Neural progenitor cell (in vitro differentiated cells): ENCODE measurements at places on chromosomes 1 and 21. TPM values are rescaled to one million over a fixed set of nuclear protein-coding genes. Genes with fewer than 3 reads are reported as not detected.

GRCh38 chr1:162823771-162824525, 33.4 kb downstream of the HSD17B7 start:
- no peak for DNase-seq

- no peak for DNase-seq
Measured at GRCh38 chr1:182485861-182486260, 35.9 kb downstream of the RGSL1 start.

DNA sequence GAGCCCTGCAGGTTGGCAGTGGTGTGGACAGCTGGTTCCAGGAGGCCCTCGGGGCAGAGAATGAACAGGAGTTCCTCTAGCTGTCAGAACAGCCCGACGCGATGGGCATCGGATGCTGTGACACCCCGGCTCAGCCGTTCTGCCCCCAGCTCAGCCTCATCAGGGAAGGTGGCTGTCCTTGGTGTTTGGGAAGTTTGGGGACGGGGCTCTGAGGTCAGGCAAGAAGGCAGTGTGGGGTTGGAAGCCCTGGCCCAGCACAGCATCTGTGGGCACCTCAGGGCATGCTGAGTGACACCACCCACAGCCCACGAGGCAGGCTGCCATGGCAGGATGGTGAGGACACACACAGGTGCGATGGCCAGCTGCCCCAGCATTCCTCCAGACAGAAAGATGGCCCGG, 40.9 kb upstream of the CCDC27 start:
- DNase-seq: no peak

GRCh38 chr1:2411801-2412394, 466 bp downstream of the PEX10 start:
- no peak for DNase-seq

GRCh38 chr21:36504067-36505058, 24.4 kb upstream of the CLDN14 start:
- peak; percentile 55 for DNase-seq

- DNase-seq: no peak
Measured at GRCh38 chr21:29184037-29184436, 53.6 kb downstream of the MAP3K7CL start.

- DNase-seq: no peak
Measured at GRCh38 chr1:240528591-240528990, 83.4 kb downstream of the GREM2 start.

- no peak for DNase-seq
Measured at GRCh38 chr1:85394130-85394529, 70.8 kb downstream of the DDAH1 start.

DNA sequence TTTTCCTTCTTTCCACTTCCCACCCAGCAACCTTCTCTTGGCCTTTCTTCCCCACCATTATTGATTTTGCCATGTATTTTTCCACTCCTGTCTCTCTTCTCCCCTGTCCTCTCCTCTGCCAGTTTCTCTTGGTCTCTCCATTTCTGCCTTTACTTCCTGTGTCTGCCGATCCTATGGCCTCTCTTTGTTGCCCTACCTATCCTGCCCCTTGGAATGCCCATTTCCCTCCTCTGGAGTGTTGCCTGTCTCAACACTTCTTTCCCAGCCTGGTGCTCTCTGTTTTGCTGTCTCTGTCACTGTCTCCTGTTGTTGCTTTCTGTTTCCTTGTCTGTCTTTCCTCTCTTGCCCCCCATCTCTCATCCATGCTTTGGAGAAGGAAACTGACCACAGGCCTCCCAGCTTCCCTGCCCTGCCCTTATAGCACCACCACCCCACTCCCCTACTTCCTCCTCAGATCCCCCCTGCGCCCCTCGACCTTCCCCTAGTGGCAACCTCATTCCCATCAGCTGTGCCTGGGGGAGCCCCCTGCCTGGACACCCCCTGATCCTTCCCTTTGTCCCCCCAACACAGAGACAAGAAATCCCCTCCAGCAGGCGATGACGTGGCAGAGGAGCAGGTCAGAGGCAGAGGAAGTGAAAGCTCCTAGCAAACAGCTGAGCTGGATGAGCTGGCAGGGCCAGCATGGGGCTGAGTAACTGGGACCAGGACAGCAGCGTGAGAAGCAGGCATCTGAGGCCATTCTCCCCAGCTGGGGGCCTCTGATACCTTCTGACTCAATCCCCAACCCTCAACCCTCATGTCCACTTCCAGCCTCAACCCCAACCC, 6.6 kb upstream of the ETV3L start:
- DNase-seq: no peak

GRCh38 chr1:44296086-44296485, 59.0 kb downstream of the ERI3 start:
- DNase-seq: no peak

GRCh38 chr1:184152434-184152898, 100.9 kb downstream of the TSEN15 start:
- no peak for DNase-seq

- DNase-seq: no peak
Measured at GRCh38 chr1:53710584-53710983, 28.4 kb downstream of the GLIS1 start.

GRCh38 chr1:186798960-186799688, 29.6 kb upstream of the PLA2G4A start:
- DNase-seq: no peak

DNA sequence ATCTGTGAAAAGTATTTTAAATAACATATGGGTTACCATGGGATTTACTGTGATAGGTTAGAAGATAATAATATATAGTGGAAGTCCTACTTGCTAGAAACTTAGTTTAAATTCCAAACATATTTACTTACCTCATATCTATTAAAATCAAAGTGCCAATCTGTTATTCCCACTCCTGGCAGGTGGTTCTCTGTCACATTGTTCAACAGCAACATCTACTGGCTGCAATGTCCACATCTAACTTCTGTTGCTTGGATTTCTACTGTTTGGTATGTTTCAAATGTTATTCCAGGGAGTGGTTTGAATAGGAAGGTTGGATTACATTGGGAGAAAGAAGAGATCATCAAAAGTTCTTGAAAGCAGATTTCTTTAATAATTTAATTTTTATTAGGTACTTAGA, 122.5 kb upstream of the NCAM2 start:
- DNase-seq: peak; percentile 13

DNA sequence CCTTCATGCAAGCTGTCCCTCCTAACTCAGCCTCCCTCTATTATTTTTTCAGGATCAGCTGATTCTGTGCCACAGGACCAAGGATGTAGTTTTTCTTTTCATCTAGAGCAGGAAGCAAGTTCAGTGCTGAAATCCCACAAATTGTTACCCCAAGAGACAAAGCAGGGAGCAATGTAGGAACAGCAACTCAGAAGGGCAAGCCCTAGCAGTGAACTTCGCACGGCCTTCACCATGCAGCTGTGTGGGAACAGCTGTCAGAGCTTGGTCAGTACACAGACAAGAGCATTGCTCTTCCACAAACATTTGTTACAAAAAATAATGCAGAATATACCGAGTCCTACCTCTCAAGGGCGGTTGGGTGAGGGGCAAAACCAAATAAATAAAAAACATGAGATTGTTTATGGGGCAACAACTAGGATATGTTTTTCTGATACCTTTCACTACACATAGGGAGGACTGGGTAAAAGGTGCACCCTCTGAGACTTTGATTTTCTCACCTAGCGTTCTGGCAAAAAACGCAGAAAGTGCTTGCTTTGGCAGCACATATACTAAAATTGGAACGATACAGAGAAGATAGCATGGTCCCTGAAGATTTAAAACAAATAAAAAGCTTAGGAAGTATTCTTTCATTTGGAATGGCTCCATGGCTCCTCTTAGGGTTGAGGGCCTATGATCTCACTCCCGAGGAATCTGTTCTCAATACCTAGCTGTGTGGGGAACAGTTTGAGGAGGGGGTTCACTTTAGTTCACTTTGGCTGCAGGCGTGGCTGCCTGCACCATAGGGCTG, 37.1 kb upstream of the ANGPTL7 start:
- DNase-seq: no peak

- DNase-seq: no peak
Measured at GRCh38 chr1:237316352-237316751, 274.4 kb downstream of the RYR2 start.

GRCh38 chr1:119366424-119366823, 2.2 kb upstream of the HAO2 start:
- no peak for DNase-seq

DNA sequence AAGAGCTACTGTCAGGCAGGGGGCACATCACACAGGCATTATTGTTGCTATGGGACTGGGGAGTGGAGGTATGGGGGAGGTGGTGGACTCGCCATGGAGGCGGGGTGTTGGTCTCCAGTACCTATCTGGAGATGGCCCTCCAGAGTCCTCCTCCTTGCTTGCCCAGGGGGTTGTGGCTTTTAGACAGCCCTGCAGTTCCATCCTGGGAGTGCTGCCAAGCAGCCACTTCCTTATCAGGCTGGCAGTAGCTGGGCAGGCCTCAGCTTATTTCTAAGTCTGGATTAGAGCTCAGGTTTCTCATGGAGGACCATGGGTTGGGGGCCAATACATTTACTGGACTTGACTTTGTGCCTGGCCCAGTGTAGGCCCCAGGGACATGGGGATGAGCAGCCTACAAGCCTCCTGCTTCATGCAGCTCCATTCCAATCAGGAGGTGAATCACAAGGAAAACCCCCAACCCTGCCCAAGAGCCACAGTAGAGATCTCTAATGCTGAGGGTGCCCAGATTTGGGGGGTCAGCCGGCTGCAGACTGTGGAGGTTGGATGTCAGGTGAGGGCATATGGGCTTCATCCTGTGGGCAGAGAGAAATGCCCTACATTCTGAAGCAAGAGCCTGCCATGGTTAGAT, 210.7 kb upstream of the EDN2 start:
- no peak for DNase-seq

DNA sequence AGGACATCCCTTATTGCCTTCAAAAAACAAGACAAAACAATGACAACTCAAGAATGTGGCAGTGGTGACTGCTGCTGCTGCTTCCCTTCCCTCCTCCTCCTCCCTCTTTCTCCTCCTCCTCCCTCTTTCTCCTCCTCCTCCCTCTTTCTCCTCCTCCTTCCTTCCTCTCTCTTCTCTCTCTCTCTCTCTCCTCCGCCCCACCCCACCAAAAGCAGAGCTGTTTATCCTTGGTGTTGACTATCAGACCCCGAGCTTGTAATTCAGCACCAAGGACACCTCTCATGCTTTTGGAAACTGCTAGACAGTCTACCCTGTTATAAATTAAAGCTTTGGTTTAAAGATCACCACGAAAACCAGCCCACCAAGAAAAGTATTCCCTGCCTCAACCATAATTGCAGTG, 72.4 kb upstream of the IFNAR2 start:
- DNase-seq: peak; percentile 42

- no peak for DNase-seq
Measured at GRCh38 chr1:78009836-78010235, 5.1 kb downstream of the DNAJB4 start.

DNA sequence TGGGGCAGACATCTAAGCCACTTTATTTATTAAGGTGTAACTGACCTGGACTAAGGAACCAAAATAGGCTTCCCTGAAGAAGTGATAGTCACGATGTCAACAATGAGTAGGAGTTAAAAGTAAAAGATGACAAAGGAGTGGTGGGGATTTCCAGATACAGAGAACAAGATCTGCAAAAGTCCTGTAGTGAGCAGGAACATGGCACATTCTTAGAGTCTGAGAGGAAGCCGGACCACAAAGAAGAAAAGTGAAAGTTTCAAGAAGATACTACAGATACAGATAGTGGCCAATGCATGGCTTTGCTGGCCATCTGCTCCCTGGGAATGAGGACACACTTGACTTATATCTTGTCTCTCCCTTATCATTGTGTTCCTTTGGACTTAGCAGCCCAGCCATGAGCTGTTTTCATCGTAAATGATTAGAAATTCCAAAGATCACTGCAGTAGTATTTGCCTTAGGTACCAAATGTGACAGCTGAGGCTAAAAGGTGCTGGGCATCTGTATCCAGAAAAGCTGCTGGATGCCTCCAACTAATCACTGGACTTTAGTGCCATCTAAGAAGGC, 302.4 kb upstream of the NR5A2 start:
- no peak for DNase-seq

- DNase-seq: no peak
Measured at GRCh38 chr1:29576510-29576909, 340.2 kb downstream of the PTPRU start.

DNA sequence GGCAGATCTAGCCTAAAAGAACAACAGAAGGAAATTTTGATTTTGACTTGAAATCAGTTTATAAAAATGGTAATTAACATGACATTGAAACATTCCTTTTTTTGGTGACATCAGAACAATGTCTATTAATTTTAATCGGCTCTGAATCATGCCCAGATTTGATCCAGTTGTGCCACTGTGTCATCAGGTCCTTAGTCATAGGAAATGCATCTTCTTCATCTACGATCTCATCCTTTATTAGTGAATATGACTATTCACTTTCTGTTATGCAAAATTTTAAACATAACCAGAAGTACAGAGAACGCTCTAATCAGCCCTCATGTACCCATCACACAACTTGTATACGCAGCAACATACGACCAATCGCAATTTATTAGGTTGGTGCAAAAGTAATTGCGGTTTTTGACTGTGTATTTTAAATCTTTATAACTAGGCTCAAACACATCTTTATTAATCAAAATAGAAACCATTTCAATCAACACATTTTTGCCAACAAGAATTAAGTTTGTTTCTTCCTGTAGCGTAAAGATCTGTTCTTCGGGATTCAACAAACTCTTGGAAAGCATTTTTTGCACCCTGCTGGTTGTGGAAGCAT, 40.3 kb upstream of the TLR5 start:
- no peak for DNase-seq

DNA sequence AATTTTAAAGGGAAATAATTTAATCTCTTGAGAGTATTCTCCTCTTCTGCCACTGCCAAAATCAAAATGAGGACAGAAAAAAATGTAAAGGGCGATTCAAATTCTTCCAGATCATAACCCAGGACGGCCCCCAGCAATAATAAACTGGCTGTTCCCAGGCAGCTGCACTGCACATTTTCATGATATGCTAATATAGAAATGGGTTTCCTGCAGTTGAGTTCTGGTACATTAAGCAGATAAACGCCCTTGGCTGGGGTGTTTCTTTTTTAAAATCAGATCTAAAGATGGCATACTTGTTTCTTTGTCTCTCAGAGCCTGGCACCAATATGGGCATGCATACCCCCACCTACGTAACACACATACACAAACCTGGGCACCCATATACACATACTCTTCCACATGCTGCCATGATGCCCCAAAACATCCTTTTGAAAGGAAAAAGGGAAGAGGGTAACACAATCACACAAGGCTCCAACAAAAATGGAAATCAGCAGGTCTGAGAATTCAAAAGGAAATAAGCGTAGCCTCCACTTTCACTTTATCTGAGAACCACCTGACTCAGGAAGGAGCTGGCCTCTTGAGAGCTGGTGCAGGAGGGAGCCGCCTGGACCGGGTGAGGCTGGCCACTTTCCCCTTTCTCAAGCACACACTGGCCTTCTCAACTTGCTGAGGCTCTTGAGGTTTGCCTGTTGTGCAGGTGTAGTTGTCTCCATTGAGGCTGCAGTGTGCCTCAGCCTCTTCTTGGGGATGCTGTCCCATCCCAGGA, 653.4 kb downstream of the KIF26B start:
- no peak for DNase-seq

Gene RGS13
- total RNA-seq: not detected in 2 replicates

Gene FMN2
- total RNA-seq: 1.7 TPM in 2 replicates

Gene TTC39A
- 0.94 and 1.2 TPM in 2 replicates for total RNA-seq

Gene GPR89B
- 36.8 and 47.9 TPM in 2 replicates for total RNA-seq
